ENCODE measurements at places on chromosomes 4 and X. TPM values are rescaled to one million over a fixed set of nuclear protein-coding genes. Genes with fewer than 3 reads are reported as not detected.

DNA sequence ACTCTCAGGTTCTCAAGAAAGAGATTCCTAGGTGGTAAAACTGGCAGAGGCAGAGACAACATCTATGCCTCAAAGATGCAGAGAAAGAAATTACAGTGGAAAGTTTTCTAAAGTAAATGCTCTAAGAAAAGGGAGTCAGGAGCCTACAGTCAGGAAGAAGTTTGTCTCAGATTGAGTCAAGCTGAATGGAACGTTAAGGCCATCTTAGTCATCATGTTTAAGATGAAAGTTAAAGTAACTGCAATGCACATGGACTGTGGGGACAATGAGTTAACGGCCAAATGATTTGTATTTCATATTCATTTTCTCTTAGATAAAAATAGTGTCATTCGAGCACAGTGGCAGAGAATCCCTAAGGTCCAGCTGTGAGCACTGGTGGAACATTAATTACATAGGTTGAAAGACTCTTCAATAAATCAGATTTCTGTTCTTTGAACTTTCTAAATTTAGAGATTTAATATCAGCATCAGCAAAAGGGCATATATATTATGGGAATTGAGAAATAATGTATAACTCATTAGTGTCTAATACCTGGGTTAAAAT is 384.6 kb downstream of the DTHD1 start:
- H3K4me1 ChIP-seq: no peaks in the 10 kb centered on the region
- no peak overlapping the region for H3K27ac ChIP-seq
- H3K36me3 ChIP-seq: no peaks in the 10 kb centered on the region
- no peak overlapping the region for H3K4me3 ChIP-seq
- no peak for DNase-seq
- H3K27me3 ChIP-seq: no peaks in the 10 kb centered on the region

DNA sequence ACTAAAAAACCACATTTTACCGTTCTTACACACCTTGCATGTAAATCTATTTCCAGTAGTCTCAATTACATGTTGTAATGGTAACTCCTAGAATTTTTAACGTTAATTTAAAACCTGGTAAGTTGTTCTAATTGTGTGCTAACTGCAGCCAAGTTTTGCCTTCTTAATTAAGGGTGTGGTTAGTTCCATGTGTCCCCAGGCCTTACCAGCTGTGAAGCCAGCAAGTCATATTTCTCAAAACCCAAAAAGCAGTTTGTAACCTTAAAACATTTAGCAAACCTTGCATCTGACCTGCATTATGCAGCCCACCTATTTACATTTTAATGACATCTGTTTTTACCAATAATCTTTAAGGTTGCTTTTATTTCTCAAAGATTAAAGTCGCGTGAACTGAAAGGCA is 18.4 kb upstream of the FAM47E start:
- H3K27me3 ChIP-seq: no peaks in the 10 kb centered on the region
- no peak overlapping the region for H3K27ac ChIP-seq
- no peak overlapping the region for H3K4me3 ChIP-seq
- H3K4me1 ChIP-seq: no peaks in the 10 kb centered on the region
- no peak for DNase-seq
- H3K36me3 ChIP-seq: no peaks in the 10 kb centered on the region

DNA sequence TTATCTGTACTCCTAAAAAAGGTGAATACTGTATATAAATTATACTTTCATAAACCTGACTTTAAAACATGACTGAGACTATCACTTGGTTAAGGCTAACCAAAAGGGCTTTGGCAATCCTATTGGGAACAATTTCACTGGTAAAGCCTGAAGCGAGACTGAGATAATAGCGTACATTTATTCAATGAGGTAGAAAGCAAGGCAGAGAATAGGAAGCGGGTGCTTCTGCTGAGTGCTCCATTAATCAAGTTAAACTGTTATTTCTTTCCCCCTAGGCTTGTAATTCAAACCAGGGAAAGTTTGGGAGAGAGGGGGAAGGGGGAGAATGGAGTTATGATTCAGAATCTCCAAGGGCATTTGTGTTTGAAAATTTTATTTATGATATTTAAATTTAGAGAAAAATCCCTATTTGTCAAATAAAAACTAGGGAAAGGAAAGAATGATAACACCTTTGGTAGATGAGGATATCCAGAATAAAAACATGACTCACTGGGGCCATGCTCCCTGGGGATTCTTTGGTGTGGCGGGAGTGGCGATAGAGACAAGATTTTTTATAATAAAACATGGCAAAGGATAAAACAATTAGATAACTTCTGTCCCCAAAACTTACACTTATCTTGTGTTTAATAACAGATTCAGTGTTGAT is 34.6 kb upstream of the SORBS2 start:
- no peak overlapping the region for H3K4me3 ChIP-seq
- no peaks in the 10 kb centered on the region for H3K27me3 ChIP-seq
- no peak for DNase-seq
- peak overlapping the region; percentile 7 for H3K27ac ChIP-seq
- H3K4me1 ChIP-seq: peaks cover 24% of the 10 kb centered on the region

GRCh38 chr4:110424144-110424543 is 51.8 kb upstream of the ENPEP start:
- no peak overlapping the region for H3K27ac ChIP-seq
- no peaks in the 10 kb centered on the region for H3K27me3 ChIP-seq
- H3K36me3 ChIP-seq: no peaks in the 10 kb centered on the region
- H3K4me3 ChIP-seq: no peak overlapping the region

DNA sequence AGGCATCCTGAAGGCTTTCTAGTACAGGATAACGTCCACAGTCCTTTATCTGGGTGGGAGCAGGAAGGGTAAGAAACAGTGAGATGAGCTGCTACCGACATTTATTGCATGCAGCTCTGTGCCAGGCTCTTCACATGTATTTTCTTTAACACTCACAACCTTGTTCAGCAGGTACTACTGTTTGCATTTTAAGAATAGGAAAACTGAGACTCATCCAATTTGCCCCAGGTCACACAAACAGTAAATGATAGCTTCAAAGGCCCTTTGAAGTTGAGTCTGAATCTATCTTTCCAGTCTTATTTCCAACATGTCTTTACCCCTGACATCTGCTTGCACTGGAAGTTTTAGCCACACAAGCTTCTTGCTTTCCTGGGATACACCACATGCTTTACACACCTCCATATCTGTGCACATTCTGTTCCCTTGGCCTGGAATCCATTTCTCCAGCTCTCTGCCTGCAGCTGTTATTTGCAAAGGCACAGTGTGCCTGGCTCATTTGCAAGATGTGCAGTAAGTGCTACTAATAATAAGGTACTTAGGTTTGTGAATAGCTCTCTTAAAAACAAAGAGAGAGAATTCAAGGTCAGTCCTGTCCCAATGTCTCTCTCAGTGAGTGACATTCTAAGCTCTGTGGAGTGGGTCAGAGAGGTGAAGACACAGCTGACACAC is 61.2 kb downstream of the METTL14 start:
- peak overlapping the region; percentile 82 for H3K27ac ChIP-seq
- no peaks in the 10 kb centered on the region for H3K27me3 ChIP-seq
- H3K36me3 ChIP-seq: no peaks in the 10 kb centered on the region

- H3K27me3 ChIP-seq: no peaks in the 10 kb centered on the region
- no peaks in the 10 kb centered on the region for H3K4me1 ChIP-seq
- DNase-seq: no peak
- no peaks in the 10 kb centered on the region for H3K36me3 ChIP-seq
Measured at GRCh38 chrX:12206413-12206812, 68.1 kb downstream of the FRMPD4 start.

DNA sequence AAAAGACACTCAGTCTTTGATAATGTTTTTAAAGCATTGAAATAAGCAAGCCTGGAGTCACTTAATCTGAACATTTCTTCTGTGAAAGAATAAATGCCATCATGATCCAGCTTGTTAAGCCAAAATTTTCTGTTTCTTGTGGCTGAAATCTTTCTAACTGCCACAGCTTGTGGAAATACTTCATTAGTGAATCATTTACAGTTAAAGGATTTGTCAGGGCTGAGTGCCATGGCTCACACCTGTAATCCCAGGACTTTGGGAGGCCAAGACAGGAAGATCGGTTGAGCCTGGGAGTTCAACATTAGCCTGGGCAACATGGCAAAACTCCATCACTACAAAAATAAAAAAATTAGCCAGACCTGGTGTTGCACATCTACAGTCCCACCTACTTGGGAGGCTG is 93.3 kb upstream of the PDE5A start:
- H3K36me3 ChIP-seq: no peaks in the 10 kb centered on the region
- H3K27me3 ChIP-seq: no peaks in the 10 kb centered on the region
- peaks cover 18% of the 10 kb centered on the region for H3K4me1 ChIP-seq

DNA sequence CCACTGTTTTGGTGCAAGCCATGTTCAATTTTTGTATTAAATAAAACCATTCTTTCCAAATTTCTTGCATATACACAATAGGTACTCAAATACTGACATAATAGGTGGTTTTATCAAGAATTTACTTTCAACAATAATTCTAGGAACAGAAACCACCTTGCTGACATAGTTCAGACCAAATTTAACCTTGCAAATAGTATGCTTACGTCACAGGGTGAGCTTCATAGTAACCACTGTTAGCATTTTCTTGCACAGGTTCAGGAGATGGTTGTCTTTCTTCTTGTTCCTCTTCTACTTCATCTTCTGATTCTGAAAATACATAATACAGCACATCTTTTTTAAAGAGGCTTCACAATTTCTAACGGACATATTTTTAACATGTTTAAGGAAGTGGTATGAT is 17.6 kb downstream of the G3BP2 start:
- peaks cover 71% of the 10 kb centered on the region for H3K36me3 ChIP-seq
- no peak overlapping the region for H3K27ac ChIP-seq
- H3K27me3 ChIP-seq: no peaks in the 10 kb centered on the region
- H3K4me1 ChIP-seq: peaks cover 10% of the 10 kb centered on the region
- DNase-seq: no peak

DNA sequence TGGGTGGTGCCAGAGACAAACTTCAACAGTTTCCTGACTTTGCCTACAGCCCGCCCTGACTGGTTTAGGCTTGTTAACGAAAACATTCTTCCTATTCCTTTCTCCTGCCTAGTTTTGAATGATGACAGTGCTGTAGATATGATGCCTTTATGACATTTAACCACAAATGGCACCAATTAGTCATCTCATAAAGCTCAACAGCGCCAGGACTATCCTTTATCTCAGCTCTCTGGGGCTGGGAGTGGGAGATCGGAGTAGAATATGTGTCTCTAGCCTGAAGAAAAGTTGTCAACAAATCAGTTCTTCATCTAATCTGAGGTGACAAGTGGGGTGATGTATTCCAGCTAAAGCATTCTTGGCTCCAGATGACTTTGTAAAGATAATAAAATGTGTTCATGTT is 64.6 kb upstream of the SH3RF1 start:
- no peak overlapping the region for H3K4me3 ChIP-seq
- no peaks in the 10 kb centered on the region for H3K27me3 ChIP-seq
- no peaks in the 10 kb centered on the region for H3K4me1 ChIP-seq
- no peak for DNase-seq
- no peaks in the 10 kb centered on the region for H3K36me3 ChIP-seq
- H3K27ac ChIP-seq: no peak overlapping the region

GRCh38 chrX:29470030-29470429 is 745.3 kb upstream of the MAGEB2 start:
- H3K4me3 ChIP-seq: no peak overlapping the region
- H3K4me1 ChIP-seq: no peaks in the 10 kb centered on the region
- H3K27ac ChIP-seq: no peak overlapping the region
- DNase-seq: no peak
- H3K27me3 ChIP-seq: no peaks in the 10 kb centered on the region

- H3K27me3 ChIP-seq: peaks cover 6% of the 10 kb centered on the region
- H3K27ac ChIP-seq: no peak overlapping the region
- no peaks in the 10 kb centered on the region for H3K4me1 ChIP-seq
- no peak for DNase-seq
- H3K4me3 ChIP-seq: no peak overlapping the region
- H3K36me3 ChIP-seq: no peaks in the 10 kb centered on the region
Measured at GRCh38 chrX:75076429-75076828, 79.7 kb downstream of the ABCB7 start.

DNA sequence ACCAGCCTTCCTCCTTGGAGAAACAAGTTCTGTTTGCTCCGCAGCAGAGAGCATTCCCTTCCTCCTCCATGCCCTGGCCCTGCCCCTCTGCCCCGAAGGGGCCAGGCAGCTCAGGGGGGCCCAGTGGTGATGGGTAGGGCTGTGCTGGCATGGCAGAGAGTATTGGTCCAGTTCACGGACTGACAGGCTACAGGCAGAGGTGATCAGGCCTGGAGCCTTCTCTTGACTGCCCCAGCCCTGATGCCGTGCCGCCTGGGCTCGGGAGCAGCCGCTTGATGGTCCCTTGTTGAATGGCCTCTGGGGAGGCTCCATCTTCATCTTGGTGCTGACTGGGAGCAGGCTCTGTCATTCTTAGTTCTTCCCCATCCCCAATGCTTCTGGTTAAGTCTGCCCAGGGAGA is 9.6 kb downstream of the NLGN3 start:
- H3K4me3 ChIP-seq: no peak overlapping the region
- H3K36me3 ChIP-seq: no peaks in the 10 kb centered on the region
- no peaks in the 10 kb centered on the region for H3K27me3 ChIP-seq
- no peaks in the 10 kb centered on the region for H3K4me1 ChIP-seq
- no peak for DNase-seq

DNA sequence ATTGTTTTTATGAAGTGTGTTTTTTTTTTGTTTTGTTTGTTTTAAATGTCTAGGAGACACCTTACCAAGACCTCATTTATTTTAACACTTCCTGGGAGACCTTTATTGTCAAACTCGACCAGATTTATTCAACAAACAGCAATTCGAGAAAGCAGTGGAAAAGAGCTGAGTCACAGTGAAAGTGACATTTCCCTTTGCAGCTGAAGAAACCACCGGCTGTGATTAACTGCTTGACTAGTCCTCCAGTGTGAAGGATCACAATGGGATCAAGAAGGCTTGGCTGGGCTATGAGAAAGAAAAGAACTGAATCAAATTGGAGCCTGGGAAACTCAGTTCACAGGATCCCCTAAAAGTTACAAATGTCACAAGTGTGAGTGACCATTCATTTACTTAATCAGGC is 11.9 kb upstream of the ADH7 start:
- no peaks in the 10 kb centered on the region for H3K27me3 ChIP-seq
- DNase-seq: no peak
- no peak overlapping the region for H3K27ac ChIP-seq
- H3K4me3 ChIP-seq: no peak overlapping the region
- H3K36me3 ChIP-seq: no peaks in the 10 kb centered on the region

DNA sequence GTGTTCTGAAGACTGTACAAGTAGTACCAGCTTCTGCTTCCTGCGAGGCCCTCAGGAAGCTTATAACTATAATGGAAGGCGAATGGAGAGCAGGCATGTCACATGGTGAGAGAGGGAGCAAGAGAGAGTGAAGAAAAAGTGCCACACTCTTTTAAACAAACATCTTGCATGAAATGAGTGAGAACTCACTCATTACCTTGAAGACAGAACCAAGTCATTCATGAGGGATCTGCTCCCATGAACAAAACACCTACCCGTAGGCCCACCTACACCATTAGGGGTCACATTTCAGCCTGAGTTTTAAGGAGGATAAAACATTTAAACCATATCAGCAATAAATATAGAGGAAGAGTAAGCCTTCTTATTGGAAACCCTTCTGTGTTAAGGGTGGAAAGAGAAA is 19.4 kb downstream of the P2RY10 start:
- no peak overlapping the region for H3K4me3 ChIP-seq
- H3K36me3 ChIP-seq: no peaks in the 10 kb centered on the region
- no peak for DNase-seq
- H3K4me1 ChIP-seq: no peaks in the 10 kb centered on the region
- H3K27ac ChIP-seq: no peak overlapping the region

The FGF5 gene
- total RNA-seq: not detected

The PRKG2 gene
- total RNA-seq: not detected

The CABS1 gene
- not detected for total RNA-seq

The CSTF2 gene
- 8.6 TPM for total RNA-seq

The STATH gene
- not detected for total RNA-seq

The USP26 gene
- not detected for total RNA-seq

The HHIP gene
- not detected for total RNA-seq

The GLUD2 gene
- 1.3 TPM for total RNA-seq

The NDST3 gene
- not detected for total RNA-seq

The LRCH2 gene
- 1.1 TPM for total RNA-seq

The SPANXC gene
- total RNA-seq: not detected

The UTP3 gene
- 20.4 TPM for total RNA-seq

The MAMLD1 gene
- total RNA-seq: 1.6 TPM
